ENCODE measurements at places on chromosomes 7 and 10. TPM values are rescaled to one million over a fixed set of nuclear protein-coding genes. Genes with fewer than 3 reads are reported as not detected.

DNA sequence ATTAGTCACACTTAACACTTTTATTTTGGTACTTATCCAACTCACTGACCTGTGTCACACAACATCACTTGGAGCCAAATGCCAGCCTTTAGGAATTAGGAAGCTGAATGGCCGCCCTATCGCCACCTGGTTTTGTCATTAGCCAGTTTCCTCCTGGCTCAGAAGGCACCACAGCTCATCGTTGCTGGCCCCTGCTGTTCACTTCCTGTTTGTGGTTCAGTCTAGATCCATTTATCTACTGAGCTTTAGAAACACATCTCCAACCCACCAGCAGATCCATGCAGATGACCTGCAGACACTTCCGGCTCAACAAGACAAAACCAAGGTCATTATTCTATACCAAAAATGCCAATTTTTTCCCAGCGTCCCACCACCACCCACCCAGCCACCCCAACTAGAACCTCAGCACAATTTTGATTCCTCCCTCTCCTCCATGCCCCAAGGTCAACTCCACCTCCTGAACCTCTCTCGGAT is 193.5 kb upstream of the NEBL start:
- no peak for DNase-seq

DNA sequence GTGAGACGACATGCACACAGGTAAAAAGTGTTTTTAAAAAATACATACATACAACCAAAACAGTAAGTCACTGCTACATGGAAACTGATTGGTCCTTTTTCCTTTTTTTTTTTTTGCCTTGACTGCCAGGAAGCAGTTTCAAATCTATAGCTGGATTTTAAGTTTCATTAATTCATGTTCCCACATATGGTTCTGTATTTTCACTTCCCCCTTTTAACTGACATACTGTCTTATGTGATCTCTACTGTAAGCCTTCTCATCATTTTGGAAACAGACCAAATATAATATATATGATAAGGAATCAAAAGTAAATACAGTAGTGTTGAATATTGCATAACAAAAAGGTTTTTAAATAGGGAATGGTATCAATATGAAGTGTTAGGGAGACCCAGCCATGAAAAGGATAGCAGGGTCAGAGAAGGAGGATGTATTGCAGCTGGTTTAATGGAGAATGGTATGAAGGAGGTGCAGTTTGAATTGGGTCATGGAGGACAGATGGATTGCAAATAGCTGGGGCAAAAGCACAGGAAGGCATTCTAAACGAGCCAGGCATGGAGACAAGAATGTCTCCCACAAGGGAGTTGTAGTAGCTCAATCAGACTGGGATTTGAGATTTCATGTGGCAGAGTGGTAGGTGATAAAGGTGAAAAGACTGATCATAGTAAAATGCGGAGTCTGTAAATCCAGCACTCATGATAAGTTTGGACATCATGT is 5.4 kb downstream of the CAV1 start:
- no peak for DNase-seq

DNA sequence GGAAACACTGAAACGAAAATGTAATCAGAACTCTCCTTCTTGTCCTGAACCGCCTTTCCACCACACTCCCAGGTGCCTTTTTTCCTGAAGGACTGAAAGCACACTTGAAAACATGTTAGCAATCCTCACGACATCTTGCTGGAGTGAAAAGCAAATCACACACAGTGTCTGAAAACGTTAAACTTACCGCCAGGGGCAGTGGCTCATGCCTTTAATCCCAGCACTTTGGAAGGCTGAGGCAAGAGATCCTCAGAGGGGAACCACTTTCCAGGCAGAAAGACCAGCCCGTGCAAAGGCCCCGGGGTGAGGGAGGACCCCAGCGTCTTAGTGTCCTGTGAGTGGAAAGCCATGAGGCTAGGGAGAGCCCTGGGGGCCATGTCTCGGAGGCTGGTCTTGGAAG is 210.4 kb downstream of the PRPF18 start:
- DNase-seq = no peak

DNA sequence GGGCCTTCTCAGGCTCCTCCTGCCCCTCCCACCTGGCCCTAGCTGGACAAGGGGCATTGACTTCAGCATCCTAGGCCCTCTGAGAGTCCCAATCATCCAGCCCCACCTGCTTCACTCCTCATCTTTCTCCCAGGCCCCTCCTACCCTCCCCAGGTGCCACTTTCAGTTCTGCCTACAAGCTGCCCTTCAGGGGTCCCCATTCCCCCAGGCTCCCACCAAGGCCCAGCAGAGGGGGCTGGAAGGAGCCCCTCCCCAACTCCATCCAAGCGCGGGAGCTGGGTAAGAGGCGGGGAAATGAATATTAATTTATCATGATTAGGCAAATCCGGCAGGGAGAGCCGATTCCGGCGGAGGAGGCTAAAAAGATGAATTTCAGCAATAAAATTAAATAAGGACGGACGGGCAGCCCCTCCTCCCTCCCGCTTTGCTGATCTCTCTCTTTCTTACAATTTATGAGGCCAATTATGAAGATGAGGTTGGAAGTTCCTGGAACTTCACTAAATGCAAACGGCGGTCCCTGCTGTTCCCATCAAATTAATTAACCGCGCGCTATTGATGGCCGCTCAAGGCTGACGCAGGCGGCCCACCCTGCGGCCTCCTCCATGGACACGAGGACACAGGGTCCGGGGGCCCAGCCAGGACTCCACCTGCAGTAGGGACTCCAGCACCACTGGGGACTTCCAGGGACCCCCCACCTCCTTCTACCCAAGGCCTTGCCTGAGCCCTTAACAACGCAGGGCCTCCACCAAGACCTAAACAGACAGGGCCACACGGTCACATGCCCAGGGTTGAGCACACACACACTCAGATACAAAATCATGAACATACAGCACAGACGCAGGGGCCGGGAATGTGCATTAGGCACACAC is 13.9 kb downstream of the POLL start:
- DNase-seq = no peak

- DNase-seq = no peak
Observed at GRCh38 chr7:20352573-20353306, 22.0 kb downstream of the ITGB8 start.

DNA sequence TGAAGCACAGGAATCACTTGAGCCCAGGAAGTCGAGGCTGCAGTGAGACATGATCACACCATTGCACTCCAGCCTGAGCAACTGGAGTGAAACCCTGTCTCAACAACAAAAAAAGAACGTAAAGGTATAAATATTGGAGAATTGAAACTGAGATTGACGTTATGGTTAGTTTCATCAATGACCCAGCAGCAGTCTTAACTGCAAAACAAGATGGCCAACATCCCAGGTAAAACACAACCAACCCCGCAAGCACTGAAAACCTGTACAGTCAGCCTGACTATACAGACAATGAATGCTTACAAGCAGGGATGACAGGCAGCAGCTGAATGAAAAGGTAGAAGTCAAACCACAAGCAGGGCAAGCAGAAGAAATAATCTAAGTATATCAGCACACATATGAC is 34.7 kb downstream of the WAPL start:
- no peak for DNase-seq

GRCh38 chr7:39402034-39402433 is 164.2 kb upstream of the YAE1 start:
- no peak for DNase-seq

DNA sequence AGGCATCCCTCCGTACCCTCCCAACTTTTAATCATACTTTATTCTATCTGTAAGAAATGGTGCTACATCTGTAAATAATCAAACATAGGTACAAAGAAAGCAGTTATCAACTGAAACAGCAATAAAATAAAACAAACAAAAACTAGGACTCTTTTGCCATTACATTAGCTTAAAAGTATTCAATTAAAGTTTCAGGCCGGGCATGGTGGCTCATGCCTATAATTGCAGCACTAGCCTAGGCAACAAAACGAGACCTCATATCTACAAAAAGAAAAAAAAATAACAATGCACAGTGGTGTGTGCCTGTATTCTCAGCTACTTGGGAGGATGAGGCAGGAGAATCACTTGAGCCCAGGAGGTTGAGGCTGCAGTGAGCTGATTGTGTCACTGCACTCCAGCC is 161.9 kb downstream of the SGMS1 start:
- DNase-seq = no peak

DNA sequence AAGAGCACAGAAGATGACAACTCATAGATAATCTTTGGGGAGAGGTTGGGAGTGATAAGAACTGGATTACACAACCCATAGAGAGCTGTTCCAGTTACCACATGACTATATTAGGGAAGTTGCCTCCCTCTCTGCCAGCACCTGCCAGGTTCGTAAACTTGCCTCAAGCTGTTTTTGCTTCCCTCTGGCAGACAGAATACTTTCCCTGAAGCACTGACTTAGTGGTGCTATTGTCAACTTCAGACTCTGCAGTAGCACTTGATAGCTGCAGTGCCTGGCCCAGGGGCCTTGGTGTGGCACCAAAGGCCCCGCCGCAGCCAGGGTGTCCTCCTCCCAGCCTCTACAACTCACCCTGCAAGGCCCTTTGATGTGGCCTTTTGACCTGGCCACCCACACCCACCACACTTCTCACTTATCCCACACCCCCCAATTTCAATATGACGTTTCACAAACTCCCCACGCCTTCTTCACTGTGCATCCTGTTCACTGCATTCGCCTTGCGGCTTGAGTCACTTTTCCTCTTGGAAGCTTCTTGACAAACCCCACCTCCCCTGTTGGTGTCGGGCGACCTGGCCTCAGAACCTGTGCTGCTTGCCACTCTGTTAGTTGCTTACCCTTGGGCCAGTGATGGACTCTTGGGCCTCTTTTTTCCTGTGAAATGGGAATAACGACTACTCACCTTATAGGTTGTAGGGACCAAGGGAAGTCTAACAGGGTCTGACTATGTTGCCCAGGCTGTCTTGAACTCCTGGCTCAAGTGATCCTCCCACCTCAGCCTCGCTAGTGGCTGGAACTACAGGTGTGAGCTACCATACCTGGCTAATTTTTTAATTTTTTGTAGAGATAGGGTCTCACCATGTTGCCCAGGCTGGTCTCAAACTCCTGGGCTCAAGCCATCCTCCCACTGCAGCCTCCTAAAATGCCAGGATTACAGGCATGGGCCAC is 50.2 kb upstream of the PODXL start:
- DNase-seq = no peak

DNA sequence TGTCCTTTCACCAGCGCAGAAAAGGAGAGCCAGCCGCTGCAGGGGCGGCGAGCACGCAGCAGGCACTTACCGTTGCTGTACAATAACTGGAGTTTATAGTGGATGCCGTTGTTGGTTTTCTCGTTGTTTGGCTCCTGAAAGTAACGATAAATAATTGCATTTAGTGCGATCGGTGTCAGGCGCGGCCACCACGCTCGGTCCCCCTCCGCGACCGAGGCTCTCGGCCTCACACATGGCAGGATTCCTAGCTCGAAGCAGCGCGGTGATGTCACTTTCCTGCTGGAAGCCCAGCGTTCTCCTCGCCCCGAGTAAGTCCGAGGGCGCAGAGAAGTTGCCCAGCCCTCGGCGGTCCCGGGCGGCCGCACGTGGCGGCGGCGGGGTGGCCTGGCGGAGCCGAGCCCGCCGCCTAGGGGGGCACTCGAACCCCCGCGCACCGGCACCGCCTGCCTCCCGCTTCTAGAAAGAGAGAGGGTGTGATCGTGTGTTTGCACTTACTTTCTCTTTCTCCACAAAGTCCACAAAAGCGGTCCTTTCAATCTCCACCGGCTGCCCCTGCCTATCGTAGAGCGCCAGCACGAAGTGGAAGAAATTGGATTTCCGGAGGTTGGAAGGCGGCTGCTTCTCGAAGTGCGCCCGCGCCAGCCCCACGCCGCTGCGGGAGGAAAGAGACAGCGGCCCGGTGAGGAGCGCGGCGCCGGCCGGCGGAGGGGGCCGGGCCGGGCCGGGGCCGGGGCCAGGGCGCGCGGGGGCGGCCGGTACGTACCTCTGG is 1.0 kb downstream of the EBF3 start:
- no peak for DNase-seq

DNA sequence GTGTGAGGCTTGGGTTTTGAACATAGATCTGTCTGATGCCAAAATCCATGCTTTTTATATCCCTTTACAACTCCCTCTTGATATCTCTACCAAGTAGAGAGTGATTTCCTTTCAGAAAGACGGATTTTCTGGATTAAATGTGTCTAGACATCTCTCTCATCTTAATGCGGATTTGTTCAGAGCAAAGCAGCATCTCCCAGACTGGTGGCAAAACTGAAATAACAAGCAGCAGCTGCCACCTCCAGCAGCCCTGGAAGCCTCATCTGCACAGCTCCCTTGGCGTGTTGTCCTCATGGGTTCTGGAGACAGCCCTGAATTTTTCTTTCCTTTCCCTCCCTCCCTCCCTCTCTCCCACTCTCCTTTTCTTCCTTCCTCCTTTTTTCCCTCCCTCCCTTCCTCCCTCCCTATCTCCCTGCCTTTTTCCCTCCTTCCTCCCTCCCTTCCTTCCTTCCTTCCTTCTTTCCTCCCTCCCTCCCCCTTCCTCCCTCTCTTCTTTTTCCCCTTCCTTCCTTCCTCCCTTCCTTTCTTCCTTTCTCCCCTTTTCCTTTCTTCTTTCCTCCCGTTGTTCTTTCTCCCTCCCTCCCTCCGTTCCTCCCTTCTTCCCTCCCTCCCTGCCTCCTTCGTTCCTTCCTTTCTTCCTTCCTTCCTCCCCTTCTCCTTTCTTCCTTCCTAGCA is 639.9 kb downstream of the TYW1 start:
- no peak for DNase-seq

GRCh38 chr10:123897146-123897545 is 5.5 kb upstream of the CPXM2 start:
- no peak for DNase-seq

- no peak for DNase-seq
Observed at GRCh38 chr10:93541402-93542357, 24.8 kb upstream of the FFAR4 start.

DNA sequence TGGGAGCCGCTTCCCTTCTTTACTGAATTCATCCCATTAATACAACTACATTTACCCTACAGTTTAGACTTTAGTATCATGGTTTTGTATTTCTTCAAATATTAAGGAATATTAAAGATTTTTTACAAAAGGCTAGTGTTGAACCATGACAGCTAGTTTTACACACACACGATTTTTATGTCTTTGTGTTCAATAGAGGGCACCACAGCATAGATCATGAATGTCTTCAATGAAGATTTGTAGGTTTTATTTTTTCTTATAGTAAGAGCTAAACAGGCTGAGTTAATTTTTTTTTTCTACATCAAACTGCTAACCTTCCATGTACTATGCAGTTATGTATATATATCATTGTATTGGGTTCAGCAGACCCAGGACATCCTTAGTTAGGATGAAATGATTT is 76.9 kb downstream of the SNX10 start:
- DNase-seq = no peak

The ACSL5 gene
- total RNA-seq = 22.5 TPM

The SMO gene
- 6.2 TPM for total RNA-seq

The CYP26C1 gene
- total RNA-seq = 1.1 TPM

The PRKG1 gene
- 1.6 TPM for total RNA-seq

The AZGP1 gene
- not detected for total RNA-seq

The RGS10 gene
- total RNA-seq = 67.1 TPM

Measured in glomerular endothelial cell (primary cell).